ENCODE measurements at places on chromosomes 5 and 9. TPM values are rescaled to one million over a fixed set of nuclear protein-coding genes. Genes with fewer than 3 reads are reported as not detected.

DNA sequence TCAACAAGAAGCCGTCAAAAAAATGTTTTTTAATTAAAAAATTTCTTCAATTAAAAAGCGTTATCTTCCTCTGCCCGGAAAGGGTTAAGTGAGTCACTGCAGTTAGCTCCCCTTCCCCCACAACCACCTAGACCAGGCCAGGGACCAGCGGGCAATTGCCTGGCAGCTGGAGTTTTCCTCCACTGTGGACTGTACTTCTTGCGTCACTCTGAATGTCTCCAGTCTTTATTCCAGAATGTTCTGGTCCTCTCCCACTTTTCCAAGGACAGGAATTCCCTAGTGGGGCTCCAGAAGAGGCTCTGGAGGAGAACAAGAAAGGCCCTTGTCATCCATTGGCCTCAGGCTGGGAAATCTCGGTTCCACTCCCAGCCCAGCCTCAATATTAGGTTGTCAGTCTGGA lies 114.0 kb downstream of the C9orf50 start:
- no peak for DNase-seq

DNA sequence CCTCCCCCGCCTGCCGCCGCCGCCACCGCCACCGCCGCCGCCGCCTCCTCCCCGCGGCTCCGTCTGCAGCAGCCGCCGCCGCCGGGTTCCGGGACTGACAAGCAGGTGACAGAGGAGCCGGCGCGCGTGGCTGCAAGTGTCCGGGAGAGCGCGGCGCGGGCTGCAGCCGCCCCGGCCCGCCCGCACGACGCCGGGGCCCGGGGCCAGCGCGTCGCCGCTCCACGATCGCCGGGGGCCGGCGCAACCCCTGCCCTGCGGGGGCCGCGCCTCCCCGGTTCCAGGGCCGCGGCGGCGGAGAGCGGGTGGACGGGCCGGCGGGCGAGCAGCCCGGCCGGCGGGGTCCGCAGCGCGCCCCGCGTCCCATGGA lies 343 bp downstream of the LMX1B start:
- DNase-seq = no peak

- no peak for DNase-seq
Measured at GRCh38 chr9:136533775-136534157, 12.1 kb downstream of the NOTCH1 start.

GRCh38 chr5:144048259-144048856 lies 122.1 kb downstream of the YIPF5 start:
- no peak for DNase-seq

- DNase-seq = no peak
Measured at GRCh38 chr9:133576031-133576874, 32.9 kb downstream of the FAM163B start.

DNA sequence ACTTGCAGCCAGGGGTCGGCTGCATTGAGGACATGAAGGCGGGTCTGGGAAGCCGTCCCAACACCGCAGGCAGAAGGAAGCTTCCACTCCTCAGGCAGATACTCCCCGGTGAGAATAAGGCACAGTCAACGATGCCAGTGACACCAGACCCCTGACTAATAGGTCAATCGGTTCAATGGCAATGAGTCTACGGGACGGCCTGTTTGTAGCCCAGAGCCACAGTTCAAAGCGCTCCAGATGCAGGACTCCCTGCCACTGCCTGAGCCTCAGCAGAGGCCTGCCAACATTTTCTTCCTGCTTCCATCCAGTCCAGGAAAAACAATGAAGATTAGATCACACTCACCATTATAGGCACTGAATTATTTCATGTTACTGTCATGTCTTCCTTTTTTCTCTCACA lies 84.5 kb upstream of the SIMC1 start:
- DNase-seq = no peak

GRCh38 chr9:136024696-136025316 lies 63.6 kb upstream of the UBAC1 start:
- DNase-seq = no peak

- no peak for DNase-seq
Measured at GRCh38 chr5:95655575-95655974, 9.0 kb downstream of the RFESD start.

Gene DAB2IP
- 33.4 TPM for polyA plus RNA-seq

Measured in left renal pelvis (tissue), 4 donors.